ENCODE measurements at places on chromosomes 6 and 20.

GRCh38 chr6:170122651-170123050 is 168.2 kb downstream of the DLL1 start:
- DNase-seq, result no peak

DNA sequence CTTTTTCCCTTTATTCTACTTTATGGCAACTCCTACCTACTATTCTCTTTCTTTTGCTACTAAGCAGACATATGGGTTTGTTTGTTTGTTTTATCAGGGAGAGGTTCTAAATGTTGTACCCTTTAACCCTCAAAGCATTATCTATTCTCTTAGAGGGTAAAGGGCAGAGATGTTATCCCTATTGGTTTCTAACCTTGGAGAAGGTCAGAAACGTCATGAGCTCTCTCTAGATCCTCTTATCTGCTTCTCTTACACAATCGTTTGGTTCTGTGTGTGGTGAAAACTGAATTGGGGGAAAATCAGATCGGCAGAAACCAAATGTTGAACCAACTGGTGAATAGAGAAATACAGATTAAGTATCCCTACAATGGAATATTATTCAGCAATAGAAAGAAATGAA is 6.4 kb upstream of the MPC1 start:
- no peak for DNase-seq

GRCh38 chr20:42961771-42962170 is 227.9 kb downstream of the PTPRT start:
- DNase-seq, result no peak

DNA sequence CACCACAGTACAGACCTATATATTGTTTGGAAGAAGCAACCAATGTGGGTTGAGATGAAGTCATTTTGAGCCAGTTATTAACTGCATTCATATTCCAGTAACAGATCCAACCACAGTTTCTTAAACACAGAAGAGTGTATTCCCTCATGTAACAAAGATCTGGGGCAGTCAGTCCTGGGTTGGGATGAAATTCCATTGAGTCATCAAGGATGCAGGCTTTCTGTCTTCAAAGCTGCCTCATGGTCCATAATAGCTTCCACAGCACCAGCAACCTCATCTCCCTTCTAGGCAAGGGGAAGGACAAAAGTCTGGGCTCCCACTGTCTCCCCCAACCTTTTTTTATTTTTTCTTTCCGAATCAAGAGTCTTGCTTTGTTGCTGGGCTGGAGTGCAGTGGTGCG is 2.9 kb upstream of the SOD2 start:
- no peak for DNase-seq

All from astrocyte of the hippocampus (primary cell).